ENCODE measurements at places on chromosomes 4 and X.

GRCh38 chr4:152956650-152957436 lies 20.7 kb downstream of the FHDC1 start:
- no peak for DNase-seq

DNA sequence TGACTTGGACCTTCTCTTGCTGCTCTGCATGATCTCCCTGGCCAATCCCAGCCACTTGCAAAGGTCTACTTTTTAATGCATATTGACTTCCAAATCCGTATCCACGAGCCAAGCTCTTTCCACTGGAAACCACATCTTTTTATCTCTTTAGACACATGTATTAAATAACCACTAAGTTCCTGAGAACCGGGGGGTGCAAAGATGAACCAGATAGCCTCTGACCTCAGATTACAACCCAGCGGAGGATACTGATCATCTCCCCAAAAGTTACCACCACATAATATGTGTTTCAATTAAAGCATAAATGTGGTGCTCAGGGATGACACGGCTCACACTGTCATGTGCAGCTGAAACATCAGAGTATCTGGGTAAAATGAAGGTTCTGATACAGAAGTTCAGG lies 40.4 kb upstream of the FAM9B start:
- DNase-seq = no peak

DNA sequence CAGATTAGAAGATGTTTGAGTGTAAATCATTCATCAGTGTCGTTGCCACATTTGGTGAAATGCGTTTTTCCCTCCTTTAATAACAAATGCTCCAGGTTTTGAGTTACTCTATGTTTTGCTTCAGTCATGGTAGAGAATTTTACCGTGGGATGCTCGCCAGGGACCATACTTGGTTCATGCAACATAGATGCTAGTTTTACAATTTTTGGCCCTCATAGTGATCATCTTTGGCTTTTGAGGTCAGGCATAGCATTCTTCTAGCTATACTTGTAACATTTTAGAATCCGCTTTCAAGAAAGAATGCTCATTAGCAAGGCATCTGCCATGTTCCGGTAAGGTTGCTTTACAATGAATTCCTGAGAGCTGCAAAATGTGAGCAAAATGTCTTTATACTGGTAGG lies 147.2 kb downstream of the SPCS3 start:
- no peak for DNase-seq

DNA sequence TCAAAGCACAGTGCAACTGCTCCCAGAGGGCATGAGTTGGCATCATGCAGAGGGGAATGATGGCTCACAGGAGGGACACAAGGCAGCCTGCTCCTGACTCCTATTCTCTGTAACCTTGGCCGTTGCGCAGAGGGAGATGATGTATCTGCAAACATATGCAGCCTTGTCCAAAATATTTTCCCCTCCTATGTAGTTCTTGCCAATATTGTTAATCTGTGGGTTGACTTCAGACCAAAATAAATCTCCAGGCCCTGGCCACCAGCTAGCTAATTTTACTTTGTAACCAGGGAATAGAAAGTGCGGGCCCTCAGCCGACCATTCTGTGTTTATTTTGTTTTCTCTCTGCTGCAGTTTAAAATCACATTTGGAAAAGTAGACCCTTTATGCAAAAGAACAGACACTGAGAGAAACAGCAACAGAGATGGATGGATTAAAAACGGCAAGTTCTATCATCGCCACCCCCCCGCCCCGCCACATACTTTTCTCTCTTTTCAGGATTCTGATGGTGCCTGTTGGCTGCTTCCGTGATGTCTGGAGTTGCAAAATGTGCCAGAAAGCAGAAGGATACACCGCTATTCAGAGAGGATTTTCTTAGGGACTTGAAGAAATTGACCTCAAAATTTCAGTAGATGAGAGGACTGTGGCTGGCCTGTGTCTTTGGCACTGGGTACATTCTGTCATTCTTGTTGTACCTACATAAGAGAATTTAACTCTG lies 185.3 kb upstream of the BCOR start:
- DNase-seq = no peak

- DNase-seq = no peak
These were observed 51.5 kb upstream of the ATOH1 start for GRCh38 chr4:93777081-93777460.

DNA sequence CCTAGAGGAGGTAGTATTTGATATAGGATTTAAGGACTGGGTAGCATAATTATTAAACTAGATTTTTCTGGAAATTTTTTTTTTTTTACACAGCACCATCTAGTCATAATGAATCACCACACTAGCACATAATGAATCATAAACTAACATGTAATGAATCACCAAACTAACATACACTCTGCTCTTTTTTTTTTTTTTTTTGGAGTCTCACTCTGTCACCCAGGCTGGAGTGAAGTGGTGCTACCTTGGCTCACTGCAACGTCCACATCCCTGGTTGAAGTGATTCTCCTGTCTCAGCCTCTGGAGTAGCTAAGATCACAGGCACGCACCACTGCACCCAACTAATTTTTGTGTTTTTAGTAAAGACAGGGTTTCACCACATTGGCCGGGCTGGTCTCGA lies 92.5 kb downstream of the FAM13A start:
- DNase-seq = no peak

DNA sequence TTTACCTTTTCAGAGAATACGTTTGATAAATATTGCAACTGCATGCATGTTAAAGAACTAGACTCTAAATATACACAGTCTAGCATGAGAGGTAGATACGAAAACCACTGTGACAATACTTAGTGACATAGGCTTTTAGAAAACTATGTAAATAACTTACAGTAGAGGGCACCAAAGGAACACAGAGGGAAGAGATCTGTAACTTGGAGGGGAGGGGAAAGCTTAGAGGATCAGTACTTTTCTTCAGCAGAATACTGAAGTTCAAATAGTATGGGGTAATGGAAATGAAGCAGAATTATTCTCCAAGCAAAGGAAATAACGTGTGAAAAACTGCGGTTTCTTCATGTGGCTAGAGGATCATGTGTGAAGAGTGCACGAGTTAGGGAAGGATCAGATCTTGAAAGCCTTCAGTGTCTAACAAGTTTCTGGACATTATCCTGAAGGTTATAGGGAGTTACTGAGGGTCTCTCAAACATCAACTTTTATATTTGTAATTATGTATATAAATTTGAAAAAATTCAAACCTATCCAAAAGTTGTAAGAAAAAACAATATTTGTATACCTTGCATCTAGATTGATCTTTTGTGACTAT lies 264.3 kb downstream of the NPFFR2 start:
- DNase-seq = peak; percentile 41

- peak; percentile 73 for DNase-seq
These were observed 340.9 kb upstream of the CTSO start for GRCh38 chr4:156294577-156294976.

DNA sequence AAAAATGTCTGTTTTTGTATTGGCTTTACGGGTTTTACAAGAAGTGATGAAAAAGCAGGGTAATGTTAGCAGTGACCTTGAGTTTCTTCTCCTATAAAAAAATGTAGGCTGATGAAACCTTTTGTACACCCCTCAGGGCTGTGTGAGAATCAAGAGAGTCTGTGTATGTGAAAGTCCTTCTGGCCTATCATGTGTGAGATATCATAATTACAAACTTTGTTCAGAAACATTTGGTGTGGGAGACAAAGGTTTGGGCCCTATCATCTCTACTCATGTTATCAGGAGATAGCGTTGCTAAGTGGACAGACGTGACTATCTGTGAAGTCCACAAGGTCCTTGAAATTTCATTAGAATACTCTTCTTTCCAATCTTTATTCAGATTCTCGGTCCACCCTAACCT lies 170.6 kb upstream of the HAND2 start:
- no peak for DNase-seq

Measured in HT-29 (cell line).